ENCODE measurements at places on chromosomes 7 and 10.

DNA sequence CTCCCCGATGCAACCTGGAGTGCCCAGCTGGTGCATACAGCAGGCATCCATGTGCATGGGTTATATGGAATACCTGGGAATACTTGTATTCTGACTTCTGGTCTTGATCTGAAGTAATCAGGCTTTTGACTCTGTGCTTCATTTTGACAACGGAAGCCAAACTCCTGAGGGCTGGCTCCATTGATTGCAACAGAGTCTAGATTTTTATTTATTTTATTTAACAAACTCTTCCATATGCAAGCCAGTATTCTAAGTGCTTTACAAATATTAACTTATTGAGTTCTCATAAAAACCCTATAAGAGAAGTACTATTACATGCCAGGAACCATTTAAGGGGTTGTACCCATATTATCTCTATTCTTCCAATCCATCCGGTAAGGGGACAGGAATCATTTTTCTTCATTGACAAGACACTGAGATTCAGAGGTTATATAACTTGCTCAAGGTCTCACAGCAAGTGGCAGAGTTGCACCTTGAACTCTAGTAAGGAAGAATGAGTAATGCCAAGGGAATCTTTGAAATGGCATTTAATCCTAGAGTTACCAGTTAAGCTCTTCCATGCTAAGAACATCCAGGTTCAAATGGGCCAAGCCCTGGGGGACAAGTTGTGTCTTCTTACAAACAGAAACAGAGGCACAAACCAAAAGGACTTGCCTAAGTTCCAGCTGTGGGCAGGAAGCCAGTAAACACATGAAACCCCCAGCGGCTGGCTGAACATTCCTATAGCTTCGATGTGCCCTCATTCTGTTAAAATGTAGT, 241.0 kb downstream of the WDR11 start:
- no peak for DNase-seq

GRCh38 chr7:91128683-91129348, 135.4 kb upstream of the FZD1 start:
- no peak for DNase-seq

DNA sequence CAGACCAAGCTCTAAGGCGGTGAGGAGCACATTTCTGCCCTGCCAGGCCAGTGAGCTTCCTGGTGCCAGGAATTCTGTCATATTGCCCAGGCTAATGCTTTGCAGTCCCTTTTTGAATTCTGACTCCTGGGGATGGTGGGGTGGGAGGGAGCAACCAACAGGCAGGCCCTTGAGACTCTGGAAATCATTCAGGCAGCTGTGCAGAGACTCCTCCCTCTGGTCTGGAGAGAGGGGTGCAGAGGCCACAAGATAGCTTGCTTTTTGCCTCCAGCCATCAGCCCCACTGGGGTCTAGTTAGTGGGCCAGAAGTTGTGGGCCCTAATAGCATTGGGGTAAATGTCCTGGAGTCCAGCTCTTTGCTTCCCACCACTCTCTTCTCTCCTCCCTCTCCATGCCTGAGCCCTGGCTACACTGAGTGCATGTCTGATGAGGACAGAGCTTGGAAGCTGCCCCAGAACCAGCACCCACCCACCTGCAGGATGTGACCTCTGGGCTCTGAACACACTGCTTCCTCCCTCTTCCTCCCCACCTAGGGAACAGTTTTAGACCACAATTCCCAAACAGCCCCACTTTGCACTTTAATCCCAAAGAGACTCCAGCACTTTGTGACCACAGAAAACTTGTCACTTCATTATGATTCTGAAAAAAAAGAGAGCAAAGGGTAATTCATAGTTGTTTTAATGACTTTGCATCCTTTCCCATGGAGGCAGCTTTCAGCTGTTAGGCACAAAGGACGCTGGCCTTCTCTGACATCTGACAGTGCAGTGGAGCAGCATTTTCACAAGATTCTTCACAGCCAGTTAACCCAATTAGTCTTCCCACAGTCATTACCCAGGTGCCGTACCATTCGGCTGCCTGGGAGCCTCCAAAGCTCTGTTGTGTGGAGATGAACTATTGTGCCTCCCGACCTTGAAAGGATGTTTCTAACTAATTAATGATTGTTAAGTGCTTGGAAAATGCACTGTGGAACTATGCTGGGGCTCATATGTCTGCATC, 262.5 kb downstream of the TRIL start:
- no peak for DNase-seq

GRCh38 chr10:97583476-97583875, 713 bp upstream of the HOGA1 start:
- DNase-seq: no peak

- DNase-seq: no peak
Observed at GRCh38 chr7:98930921-98931320, 52.6 kb downstream of the TRRAP start.
